ENCODE measurements at places on chromosomes 2 and 18.
A peak's percentile ranks its signal among the peaks of the same experiment; 100 is the strongest.

- no peak for DNase-seq
These were observed 7.8 kb upstream of the RAB31 start for GRCh38 chr18:9700261-9700796.

- peak; percentile 82 for DNase-seq
These were observed 120.4 kb downstream of the RNF144A start for GRCh38 chr2:7037340-7038333.

- DNase-seq, result no peak
These were observed 6.9 kb downstream of the HDAC4 start for GRCh38 chr2:239393941-239394340.

DNA sequence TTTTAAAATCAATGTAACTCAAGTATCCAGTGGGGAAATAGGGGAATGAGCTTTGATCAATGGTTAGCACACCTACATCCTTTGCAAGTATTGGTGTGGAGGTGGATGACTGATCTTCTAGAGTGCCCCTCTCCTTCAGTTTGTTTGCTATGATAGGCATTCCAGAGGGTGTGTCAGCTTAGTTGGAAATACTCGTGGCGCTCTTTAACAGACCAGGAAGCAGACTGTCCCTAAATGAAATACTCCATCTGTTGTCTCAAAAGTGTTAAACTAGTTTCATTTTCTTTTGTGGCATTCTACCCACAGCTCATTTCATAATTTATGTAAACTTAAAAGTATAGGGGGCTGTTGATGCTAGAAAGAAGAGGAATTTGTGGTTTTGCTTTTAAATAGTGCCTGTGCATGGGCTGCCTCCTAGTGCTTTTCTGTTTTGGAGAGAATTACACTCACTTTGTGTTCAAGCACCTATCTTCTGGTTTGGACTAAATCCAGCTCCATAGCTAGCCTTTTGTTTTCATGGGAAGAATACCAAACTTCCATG lies 66.2 kb downstream of the STAT1 start:
- peak; percentile 91 for DNase-seq

DNA sequence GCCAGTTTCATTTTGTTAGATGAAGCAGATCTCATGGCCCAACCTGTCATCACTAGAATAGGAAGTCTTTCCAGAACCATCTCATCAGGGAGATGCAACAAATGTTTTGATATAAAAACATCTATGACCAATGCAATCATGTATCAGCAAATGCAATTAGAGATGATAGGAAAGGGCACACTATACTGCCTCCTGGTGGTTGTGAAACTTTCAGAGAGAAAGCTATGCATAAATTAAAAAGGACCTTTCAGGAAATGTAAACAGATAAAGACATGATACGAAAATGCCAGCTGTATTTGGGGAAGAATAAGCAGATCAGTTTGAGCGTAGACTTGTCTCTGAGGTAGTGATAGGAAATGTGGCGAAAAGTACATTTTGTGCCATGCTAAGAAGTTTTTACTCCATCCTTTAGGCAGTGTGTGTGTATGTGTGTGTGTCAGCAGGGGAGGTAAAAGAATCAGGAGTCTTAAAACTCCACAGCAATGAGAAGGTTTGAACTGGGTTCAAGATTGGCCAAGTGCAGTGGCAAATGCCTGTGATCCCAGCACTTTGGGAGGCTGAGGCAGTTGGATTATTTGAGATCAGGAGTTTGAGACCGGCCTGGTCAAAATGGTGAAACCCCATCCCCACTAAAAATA lies 479.3 kb downstream of the CPS1 start:
- no peak for DNase-seq

GRCh38 chr2:241232736-241233575 lies 44.5 kb downstream of the ANO7 start:
- no peak for DNase-seq

DNA sequence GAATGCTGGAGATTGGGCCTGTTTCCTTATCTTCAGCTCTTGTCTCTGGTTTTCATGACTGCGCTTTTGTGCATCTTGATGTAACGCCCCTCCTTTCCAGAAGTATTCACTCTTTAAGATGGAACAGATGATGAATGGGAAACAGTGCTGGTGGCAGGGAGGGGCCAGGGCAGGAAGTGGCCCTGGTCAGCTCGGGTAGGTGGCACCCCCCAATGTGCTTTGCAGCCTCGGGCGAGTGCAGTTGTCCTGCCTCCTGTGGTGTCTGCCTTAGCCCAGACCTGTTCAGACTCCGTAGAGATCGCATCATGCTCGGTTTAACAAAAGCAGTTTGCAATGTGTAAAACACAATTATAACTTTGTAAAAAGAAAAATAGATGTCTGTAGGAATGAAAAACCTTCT lies 17.0 kb upstream of the MGAT4A start:
- no peak for DNase-seq

DNA sequence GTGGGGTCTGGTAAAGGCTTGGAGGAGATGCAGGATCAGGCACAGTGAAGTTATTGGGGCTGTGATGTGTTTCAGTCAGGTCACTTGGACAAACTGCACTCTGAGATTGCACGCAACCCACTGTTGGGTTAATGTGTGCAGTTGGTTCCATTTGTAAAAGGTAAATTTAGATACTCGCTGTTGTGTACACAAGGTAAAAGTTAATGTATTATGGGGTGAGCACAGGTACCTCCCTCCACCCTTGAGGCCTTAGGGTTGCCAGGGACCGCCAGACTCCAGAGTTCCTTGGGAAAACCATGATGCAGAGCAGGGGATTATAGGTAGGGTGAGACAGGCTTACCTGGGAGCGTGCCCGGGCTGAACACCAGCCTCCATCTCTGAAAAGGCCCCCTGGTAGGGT lies 20.1 kb downstream of the IMPA2 start:
- DNase-seq, result no peak

DNA sequence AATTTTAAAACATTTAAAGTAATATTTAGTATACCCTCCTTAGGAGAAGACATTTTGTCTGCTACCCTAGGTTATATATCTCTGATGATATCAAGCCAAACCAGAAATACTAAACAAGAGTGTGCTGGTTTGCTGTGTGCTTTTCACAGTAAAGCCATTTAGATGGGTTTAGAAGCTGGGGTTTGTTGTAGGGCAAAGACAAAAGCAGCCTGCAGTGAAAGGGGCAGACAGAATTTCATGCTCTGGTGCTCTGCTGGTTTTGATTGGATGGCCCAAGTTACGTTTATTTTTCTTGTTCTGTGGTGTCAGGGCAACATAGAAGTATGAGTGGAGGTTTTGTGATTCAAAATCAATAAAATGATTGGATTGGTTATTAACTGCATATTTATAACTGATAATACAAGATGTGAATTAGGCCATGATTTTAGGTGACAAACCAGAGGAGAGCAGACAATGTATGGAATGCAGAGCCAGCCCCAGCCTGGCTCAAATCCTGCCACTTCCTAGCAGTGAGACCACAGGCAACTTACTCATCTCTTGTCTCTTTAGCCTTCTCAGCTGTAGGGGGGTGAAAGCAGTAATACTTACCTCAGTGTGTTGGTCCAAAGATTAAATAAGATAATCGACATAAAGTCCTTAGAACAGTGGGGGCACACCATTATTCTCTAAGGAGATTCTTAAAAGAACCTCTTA lies 30.9 kb upstream of the IER3IP1 start:
- no peak for DNase-seq

GRCh38 chr2:130387071-130387400 lies 31.2 kb downstream of the PTPN18 start:
- no peak for DNase-seq

DNA sequence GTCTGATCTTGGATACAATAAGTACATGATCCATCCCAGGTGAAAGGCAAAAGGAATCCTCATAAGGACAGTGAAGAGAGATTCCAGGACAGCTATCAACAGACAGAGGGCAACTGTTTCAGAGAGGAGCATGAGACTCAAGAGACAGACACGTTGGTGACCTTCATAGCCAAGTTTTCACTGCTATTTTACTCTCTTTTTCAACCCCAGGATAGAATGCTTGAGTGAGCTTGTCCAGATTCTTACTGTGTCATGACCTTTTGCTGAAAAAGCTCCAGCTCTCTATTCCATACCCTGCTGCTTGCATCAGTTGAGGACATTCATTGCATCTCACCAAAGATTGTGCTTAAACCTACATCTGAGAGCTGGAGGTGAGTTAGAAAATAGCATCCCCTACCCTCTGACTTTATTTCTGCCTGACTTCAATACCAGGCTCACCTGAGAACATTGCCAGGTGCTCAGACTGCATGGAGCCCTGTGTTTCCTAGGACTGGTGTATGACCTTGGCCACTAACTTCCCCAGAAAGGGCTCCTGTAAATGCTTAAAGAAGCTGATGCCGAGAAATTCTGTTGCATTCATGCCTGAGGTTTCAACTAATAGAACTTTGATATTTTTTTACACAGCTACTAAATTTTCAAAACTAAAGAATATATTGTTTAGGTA lies 70.4 kb upstream of the TMEM17 start:
- no peak for DNase-seq

DNA sequence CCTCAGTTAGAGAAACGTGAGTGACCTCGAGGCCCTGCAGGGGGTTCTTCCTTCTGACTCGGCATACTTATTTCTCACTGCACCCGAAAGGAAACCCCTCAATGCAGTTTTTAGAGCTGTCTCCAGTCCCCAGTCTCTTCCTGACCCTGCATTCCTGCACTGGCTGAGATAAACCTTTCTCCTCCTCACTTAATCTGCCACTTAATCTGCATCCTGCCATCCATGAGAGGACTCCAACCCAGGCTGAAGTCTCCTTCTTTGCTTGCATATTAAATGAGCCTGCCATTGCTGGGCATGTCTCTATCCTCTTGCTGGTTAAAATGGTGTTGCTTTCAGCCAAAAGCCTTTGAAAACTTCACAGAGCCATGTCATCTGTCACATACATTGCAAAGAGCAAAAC lies 125.6 kb upstream of the GATA6 start:
- DNase-seq, result no peak

DNA sequence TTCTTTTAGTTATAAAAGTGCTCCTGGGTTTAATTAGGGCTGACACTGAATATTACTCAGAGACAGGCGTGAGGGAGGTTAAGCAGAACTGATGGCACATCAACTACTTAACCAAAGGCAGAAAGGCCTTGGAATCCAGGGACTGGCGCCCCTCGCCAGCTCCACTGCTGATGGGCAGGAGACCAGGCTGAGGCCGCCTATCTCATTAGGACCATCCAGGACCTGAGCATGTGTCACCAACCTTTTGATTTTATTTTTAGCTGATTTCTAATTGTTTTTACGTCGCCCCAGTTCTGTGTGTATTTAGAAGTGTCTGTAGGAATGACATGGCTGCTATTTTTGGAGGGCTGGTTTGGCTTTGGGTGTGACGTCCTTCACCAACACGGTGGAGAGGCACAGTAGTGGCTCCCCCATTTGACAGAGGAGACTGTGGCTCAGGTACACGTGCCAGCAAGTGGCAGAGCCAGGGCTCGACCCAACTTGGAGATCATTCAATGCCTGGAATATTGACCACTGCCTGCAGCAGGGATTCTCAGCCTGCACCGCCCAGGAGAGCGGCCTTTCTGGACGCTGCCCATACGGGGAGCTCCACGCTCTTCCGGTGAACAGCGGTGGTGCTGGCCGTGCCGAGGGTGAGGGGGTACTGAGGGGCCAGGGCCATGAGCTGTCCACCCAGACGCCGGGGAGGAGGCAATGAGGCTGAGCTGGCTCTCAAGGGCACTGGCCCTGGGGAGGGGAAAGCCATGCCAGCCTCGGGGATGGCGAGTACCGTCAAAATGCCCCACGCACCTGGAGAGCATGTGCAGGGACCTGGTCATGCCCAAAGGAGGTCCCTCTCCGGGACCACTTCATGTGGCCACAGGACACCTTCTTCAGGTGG lies 205.7 kb downstream of the ASB1 start:
- DNase-seq, result no peak

DNA sequence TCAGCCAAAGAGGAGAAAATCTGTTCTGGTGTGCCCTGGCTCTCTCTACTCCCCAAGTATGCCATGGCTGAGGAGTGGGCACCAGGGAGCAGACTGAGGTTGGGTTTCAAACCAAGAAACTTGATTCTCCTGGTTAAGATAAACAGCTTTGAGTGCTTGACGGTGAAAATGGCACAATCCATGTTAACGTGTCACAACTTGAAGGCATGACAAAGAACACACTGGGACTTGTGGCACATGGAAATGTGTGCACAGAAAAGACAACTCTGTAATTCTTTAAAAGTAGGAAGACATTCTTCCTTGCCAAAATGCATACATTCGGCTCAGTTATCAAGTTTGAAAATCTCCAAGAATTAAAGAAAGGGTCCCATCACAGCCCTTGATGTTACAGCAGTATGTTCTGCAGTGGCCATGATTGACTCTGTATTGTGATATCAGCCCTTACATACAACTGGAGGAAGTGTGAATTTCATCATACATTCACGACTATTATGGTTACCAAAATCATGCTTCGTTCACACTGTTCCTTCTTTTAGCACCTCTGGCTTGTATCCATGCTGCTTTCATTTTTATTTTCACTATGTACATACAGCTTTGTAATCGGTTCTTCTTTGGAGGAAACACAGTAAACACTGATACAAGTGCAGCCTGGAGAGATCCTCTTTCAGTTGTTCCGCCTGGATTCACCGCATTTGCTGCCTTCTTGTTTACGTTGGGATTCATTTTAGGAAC lies 15.6 kb upstream of the ACTG2 start:
- peak; percentile 7 for DNase-seq

DNA sequence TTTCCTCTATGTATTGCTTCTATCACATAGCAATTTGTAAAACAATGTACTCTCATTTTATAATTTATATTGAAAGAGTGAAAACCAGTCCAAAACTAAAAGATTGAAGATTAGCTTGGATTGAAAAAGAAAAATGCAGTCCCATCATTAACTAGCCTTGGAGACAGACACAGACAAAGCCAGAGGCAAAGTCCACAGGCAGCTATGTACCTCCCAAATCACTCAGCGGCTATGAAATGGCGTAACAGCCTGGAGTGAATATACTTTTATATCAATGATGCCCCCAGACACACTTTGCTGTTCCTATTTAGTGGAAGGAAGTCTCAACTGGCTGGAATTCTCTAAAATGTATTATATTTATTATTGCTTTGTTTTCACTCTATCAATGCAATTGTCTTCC lies 33.6 kb upstream of the DOK6 start:
- DNase-seq, result no peak

DNA sequence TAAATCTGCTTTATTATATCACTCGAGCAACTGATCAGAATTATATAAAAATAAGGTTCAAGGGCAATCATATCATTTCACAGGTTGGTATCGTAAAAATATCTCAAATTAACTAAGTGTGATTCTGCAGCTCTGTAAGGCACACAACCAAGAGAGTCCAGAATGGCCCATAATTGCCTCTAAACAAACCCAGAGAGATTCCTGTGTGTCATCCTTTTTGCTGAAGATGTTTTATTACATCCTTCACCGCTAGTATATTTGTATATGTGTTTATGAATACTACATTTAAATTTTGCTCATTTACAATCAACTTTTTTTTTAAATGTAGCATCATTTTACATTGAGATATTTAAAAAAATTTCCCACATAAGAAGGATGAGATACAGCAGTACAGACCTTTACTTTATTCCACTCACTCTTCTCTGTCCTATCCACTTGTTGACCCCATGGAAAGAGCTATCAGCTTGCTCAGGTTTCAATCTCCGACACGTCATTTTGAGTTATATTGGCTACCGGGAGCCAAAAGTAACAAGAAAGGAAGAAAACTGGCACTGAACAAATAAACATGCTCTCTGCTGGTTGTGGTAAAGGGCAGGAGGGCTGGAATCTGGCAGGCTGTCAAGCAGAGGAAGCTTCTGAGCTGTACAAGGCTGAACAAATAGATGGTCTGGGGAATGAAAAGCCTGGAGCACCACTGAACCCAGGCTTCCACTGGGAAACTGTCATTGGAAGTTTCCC lies 23.1 kb downstream of the PLA2R1 start:
- DNase-seq, result no peak
